ENCODE measurements at places on chromosomes 1 and 21. TPM values are rescaled to one million over a fixed set of nuclear protein-coding genes. Genes with fewer than 3 reads are reported as not detected.

The ADAM30 gene
- not detected for total RNA-seq

The FNDC7 gene
- total RNA-seq = not detected

The CD53 gene
- total RNA-seq = 171 TPM

GRCh38 chr1:248196965-248197364 is at the start of gene OR2M3:
OR2M3 (plus strand) TSS chr1:248197265; CDS start chr1:248203068, 5,803 bp downstream.
- no peaks in the 10 kb centered on the region for H3K4me1 ChIP-seq
- H3K4me3 ChIP-seq = no peak within 1 kb of the TSS
- no peaks in the 10 kb centered on the region for H3K27me3 ChIP-seq
- no peak within 1 kb of the TSS for H3K27ac ChIP-seq
- no peaks in the 10 kb centered on the region for H3K36me3 ChIP-seq

GRCh38 chr1:223670458-223671159 is 5.1 kb upstream of the CAPN8 start:
- no peak overlapping the region for H3K27ac ChIP-seq
- no peak for DNase-seq
- no peaks in the 10 kb centered on the region for H3K4me1 ChIP-seq

DNA sequence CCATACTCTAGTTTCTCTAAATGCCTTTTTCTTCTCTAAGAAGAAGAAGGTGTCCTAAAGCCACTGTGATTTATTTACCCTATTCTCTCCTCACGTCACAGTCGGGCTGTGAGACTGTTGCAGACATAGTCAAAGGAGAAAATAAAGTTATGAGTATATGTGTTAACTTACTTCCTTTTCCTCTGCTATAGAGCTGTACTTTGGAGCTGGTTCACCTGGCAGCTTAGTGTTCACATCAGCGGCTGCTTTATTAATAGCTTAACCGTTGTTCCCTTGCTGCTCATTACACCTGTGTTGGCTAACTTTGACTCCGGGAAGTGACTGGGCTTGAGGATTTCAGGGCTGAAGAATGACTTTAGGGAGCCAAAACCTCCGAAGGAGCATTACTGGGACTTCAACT is 3.6 kb downstream of the PFKFB2 start:
- peaks cover 7% of the 10 kb centered on the region for H3K4me1 ChIP-seq
- peaks cover 6% of the 10 kb centered on the region for H3K36me3 ChIP-seq
- H3K4me3 ChIP-seq = no peak overlapping the region
- H3K27ac ChIP-seq = peak overlapping the region; percentile 61

- H3K4me1 ChIP-seq = no peaks in the 10 kb centered on the region
- no peaks in the 10 kb centered on the region for H3K27me3 ChIP-seq
- no peak for DNase-seq
- H3K4me3 ChIP-seq = no peak overlapping the region
- no peak overlapping the region for H3K27ac ChIP-seq
Observed at GRCh38 chr21:45629046-45629981, 14.2 kb upstream of the PCBP3 start.

DNA sequence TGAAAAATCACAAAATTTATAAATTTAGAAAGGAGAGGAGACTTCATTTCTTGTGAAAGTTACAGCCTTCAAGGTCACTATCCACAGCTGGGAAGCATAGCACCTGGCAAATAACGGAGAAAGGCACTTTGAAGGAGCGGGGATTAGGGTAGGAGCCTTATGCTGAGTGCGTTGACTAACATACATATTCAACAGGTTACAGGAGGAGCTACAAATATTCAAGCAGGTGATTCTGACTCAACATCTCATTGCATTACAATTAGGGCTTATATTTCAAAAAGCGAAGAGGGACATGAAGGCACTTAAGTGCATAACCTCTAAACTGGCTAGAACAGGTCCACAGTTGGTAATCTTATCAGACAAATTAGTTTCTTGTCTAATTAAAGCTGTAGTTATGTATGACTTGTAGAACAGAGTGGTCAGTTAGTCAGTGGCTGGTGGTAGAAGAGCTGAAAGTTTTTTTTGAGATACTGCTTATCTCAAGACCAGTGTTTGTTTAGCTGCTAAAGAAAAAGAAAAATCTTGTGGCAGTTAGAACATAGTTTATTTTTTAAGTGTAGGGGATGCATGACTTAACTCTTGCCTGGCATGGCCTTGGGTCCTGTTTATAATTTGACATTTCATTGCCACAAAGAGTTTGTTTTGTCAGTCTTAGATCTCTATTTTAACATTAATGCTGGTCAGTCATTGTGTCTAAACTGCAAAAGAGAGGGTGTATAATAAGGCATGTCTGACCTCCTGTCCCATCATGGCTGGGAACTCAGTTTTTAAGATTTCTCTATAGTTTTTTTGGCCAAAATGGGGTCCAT is 311.5 kb downstream of the DUSP10 start:
- no peak for DNase-seq
- H3K27ac ChIP-seq = no peak overlapping the region
- H3K4me3 ChIP-seq = no peak overlapping the region
- H3K27me3 ChIP-seq = no peaks in the 10 kb centered on the region

- H3K4me3 ChIP-seq = no peak overlapping the region
- H3K27me3 ChIP-seq = no peaks in the 10 kb centered on the region
- H3K36me3 ChIP-seq = no peaks in the 10 kb centered on the region
- DNase-seq = peak; percentile 61
- H3K27ac ChIP-seq = no peak overlapping the region
- no peaks in the 10 kb centered on the region for H3K4me1 ChIP-seq
Observed at GRCh38 chr1:64823691-64824476, 79.0 kb downstream of the RAVER2 start.

DNA sequence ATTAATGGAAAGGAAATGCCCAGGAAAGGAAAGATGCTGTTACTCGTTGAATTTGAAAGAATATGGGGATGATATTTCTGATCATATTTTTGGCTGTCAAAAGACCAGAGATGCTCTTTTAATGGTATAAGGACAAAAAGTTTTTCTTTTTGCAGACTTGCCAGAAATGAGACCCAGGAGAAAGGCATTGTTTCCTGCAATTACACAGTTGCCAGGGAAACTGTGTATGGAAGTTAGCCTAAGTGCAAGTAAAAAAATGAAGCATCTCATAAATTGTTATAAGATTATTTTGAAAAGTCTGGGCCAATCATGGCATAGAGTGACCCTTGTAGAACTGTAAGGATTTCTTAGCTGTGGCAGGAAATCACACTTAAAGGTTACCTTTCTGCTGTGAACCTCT is 155.7 kb upstream of the BEND5 start:
- no peaks in the 10 kb centered on the region for H3K36me3 ChIP-seq
- H3K4me1 ChIP-seq = no peaks in the 10 kb centered on the region
- H3K4me3 ChIP-seq = no peak overlapping the region
- no peaks in the 10 kb centered on the region for H3K27me3 ChIP-seq
- H3K27ac ChIP-seq = no peak overlapping the region
- no peak for DNase-seq

- H3K27me3 ChIP-seq = no peaks in the 10 kb centered on the region
- no peak overlapping the region for H3K27ac ChIP-seq
- H3K4me3 ChIP-seq = no peak overlapping the region
- DNase-seq = no peak
Observed at GRCh38 chr1:12138196-12139168, 28.3 kb upstream of the TNFRSF1B start.

- H3K27me3 ChIP-seq = no peaks in the 10 kb centered on the region
- no peak overlapping the region for H3K4me3 ChIP-seq
- no peak for DNase-seq
- H3K36me3 ChIP-seq = no peaks in the 10 kb centered on the region
- no peak overlapping the region for H3K27ac ChIP-seq
Observed at GRCh38 chr1:66244429-66244828, 289.5 kb upstream of the SGIP1 start.
